ENCODE measurements at places on chromosomes 6 and 20.

GRCh38 chr20:62120990-62121775 lies 1.1 kb upstream of the LSM14B start:
- peak; percentile 0 for ATAC-seq

DNA sequence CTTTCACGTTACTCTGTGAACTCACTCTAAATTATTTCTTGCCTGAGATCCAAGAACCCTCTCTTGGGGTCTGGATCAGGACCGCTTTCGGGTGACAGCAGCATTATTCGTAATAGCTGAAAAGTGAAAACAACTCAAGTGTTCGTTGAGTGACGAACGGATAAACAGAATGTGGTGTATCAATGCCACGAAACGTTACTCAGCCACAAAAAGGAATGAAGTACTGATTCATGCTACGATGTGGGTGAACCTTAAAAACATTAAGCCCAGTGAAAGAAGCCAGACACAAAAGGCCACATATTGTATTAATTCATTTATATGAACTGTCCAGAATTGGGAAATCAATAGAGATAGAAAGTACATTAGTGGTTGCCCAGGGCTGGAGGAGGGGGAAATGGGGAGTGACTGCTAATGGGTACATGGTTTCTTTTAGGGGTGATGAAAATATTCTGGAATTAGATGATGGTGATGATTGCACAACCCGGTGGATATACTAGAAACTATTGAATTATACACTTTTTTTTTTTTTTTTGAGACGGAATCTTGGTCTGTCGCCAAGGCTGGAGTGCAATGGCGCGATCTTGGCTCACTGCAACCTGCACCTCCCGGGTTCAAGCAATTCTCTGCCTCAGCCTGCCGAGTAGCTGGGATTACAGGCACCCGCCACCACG lies 8.4 kb downstream of the PTGIS start:
- ATAC-seq: no peak

- no peak for ATAC-seq
Measured at GRCh38 chr20:49561256-49561655, 6.7 kb downstream of the PTGIS start.

- no peak for ATAC-seq
Measured at GRCh38 chr20:16699293-16699692, 30.5 kb upstream of the SNRPB2 start.

- ATAC-seq: no peak
Measured at GRCh38 chr6:100300221-100300736, 164.4 kb downstream of the SIM1 start.

GRCh38 chr20:1876975-1877608 lies 18.1 kb upstream of the SIRPA start:
- ATAC-seq: no peak

DNA sequence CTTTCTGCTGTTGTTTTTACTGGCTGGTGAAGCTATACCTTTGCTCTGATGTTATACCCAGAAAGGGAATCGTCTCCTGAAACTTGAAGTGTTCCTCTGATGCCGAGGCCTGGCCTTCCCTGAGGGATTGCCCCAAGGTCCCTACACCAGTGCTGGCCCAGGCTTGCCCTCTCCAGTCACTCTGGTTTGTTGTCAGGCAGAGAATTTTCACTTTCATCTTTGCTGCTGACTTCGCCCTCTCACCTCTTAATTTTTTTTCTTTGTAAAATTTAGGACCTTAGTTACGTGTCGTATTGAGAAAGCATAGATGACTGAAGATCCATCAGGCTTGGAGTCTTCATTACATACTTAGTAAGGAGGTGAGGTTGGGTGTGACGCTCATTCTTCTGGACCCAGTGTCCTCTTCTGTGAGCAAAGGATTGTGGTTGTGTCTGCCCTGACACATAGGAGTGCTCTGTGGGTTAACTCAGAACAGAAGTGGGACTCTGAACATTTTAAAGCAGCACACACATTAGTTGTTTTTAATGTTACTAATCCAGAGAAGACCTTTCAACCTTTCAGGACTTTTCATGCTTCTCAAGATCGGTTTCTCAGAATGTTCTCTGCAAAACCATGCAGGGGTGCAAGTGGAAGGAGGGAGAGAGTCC lies 45.4 kb downstream of the TULP4 start:
- peak; percentile 90 for ATAC-seq

DNA sequence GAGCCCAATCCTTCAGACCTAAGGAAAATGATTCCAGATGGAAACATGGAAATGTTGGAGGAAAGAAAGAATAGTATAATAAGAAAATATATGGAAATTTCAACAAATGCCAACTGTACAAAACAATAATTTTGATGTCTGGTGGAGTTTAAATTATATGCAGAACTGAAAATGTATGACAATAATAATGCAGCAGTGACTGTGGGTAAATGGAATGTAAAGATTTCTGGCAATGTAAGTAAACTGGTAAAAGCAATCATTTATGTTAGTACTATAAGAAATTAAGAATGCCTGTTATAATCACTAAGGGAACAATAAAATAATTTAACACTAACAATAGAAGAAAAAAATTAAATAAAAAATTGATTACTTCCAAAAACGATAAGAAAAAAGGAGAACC lies 89.0 kb downstream of the EDN1 start:
- no peak for ATAC-seq

- no peak for ATAC-seq
Measured at GRCh38 chr6:27541212-27541932, 68.5 kb upstream of the ZNF184 start.

DNA sequence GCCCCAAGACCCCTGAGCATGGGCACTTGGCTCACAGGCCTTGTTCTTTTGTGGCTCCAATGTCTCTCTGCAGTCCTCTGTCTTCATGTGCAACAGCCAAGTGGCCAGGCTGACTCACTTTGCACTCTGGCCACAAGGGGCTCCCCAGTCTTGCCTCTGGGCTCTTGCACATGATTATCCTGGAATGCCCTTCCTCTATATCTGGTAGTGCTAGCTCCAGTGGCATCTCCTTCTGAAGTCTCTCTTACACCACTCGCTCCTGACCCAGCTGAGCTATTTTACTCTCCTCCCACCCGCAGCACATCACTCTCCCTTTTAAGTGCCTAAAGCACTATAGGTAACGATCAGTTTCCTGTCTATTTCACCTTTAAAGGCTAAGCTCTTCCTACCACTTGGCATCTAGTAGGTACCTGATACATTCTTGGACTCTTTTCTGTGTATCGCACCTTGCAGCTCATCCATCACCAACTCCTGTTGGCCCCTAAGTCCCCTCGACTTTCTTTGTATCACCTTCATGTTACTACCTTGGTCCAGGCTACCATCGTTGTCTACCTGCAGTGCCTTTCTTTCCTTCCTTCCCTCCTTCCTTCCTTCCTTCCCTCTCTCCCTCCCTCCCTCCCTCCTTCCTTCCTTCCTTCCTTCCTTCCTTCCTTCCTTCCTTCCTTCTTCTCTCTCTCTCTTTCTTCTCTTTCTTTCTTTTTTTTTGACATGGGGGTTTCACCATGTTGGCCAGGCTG lies 211.9 kb upstream of the RNF24 start:
- no peak for ATAC-seq

- ATAC-seq: no peak
Measured at GRCh38 chr6:94065707-94066337, 646.5 kb upstream of the EPHA7 start.

- no peak for ATAC-seq
Measured at GRCh38 chr20:57330998-57331397, 1.4 kb downstream of the SPO11 start.

DNA sequence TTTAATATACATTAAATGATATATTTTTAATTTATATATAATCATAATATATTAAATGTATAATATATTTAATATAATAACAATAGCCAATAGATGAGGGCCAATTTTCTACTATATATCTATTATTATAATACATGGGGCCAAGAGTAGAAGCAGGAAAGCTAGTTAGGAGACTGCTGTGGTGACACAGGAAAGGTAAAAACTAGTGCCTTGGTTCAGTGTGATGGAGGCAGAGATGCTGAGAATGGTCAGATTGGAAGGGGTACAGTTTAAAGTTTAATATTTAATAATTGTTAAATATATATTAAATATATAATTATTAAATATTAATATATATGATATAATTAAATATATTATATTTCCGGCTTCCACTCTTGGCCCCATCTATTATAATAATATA lies 102.9 kb upstream of the RNF217 start:
- ATAC-seq: no peak

- ATAC-seq: peak; percentile 88
Measured at GRCh38 chr6:157535340-157536222, 154.6 kb downstream of the ZDHHC14 start.

- no peak for ATAC-seq
Measured at GRCh38 chr6:105641504-105641903, 238.6 kb upstream of the PREP start.

DNA sequence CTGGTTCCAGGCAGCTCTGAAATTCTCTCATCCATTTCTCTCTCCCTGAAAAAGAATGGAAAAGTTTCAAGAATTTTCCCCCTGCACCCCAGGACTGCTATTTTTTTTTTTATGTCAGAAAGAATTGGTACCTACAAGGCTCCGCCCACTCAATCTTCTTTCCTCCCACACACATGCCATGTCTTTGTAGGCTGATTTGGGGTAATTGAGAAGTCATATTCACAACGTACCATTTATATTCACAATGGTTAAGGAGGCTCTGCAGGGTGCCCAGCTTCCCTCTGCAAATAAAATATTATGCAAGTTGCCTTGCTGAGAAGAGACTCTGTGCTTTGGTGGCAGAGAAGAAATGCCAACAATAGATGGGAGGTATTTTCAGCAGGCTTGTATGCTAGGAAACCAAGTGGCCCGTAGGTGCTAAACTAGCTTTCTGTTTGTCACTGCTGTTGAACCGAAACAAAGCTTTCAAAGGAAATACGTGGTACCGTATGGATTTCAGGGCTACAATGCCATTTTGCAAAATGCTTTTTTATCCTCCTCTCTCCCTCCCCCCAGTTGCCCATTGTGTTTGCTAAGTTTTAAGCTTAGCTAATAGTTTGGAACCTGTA lies 150.0 kb downstream of the PHACTR1 start:
- no peak for ATAC-seq

GRCh38 chr20:61424628-61425420 lies 172.8 kb downstream of the CDH4 start:
- ATAC-seq: no peak

All from activated CD4-positive, CD25-positive, alpha-beta regulatory T cell treated with anti-CD3 and anti-CD28 coated beads, Interleukin-2, amount 50 U/mL, for 24 hours (primary cell).